ENCODE measurements at places on chromosomes 3 and 15.

DNA sequence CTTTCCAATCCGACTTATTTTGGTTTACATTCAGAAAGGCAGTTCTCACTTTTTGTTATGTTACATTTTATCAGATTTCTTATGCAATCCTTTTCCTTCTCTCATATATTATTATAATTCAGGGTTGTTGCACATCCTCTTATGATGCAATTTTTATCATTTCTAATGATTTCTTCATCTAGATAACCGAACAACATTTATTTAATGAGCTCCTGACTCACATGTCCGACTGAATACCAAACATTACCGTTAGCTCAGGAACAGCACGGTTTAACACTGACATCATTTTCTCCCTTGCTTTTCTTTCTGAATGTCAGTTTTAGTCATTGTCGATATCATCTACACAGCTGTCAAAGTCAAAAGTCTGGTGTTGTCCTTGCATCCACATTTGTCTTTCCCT, 199.2 kb downstream of the BCHE start:
- DNase-seq, result no peak

DNA sequence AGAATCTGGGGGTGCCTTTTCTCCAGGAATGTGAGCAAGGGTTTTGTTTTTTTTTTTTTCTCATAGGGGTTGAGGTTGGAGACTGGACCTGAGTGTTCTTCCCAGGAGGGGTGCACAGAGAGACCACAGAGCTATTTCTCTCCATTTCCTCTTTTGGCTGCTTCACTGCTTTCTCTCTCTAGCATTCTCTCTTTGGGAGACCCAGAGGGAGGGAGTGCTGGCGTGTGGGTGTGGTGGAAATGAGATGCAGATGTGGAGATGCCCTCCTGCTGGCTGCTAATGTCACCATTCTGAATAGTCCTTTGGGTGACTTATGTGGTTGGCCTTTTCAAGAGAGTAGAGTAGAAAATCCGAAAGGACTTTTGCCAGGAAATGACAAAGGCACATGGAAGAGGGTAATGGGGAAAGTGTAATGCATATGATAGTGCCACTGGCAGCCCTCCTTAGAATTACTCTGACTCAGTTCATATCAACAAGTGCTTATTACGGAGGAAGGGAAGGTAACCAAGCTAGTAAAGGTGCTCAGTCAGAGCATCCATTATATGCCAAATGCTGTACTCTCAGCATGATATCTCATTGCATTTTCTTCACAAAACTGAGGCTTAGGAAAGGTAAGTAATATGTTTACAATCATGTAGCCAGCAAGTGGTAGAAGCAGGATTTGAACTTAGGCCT, 1.9 kb downstream of the SYN2 start:
- no peak for DNase-seq

GRCh38 chr3:115789481-115789880, 166.2 kb downstream of the GAP43 start:
- no peak for DNase-seq

DNA sequence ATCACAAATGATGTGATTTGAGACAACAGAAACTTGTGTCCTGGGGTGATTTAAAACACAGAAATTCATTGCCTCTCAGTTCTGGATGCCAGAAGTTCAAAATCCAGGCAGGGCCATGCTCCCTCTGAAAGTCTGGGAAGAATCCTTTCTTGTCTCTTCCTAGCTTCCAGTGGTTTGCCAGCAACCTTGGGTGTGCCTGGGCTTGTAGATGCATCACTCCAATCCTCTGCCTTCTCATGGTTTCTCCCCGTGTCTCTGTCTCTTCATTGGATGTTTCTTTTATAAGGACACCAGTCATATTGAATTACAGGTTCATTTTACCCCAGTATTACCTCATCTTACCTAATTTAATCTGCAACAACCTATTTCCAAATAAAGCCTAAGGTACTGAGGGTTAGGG, 16.7 kb downstream of the ZPLD1 start:
- no peak for DNase-seq

DNA sequence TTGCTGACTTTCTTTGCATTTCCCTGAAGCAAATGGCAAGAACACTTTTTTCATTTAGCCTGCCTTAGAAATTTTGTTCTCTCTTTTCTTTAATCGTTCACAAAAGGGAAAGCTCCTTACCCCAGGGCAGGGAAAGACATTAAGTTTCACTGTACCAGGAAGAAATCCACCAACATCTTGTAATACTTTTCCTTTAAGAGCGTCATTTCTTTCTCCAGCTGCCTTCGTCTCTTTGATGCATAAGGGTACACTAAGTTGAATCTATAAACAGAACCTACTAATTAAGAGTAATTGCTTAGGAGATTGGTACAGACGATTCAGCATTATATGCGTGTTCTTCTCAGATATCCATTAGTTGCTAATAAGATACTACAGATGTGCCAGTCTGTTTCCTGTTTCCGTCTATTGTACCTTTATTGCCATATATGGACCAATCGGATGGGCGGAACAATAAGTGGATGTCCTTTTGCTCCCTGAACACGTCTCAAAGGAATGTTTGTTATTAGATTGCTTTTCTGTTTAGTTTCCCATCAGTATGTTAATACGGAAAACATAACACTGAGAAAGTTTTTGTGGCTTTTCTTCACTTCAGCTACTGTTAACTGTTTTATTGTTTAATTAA, 276.7 kb upstream of the RARB start:
- no peak for DNase-seq

DNA sequence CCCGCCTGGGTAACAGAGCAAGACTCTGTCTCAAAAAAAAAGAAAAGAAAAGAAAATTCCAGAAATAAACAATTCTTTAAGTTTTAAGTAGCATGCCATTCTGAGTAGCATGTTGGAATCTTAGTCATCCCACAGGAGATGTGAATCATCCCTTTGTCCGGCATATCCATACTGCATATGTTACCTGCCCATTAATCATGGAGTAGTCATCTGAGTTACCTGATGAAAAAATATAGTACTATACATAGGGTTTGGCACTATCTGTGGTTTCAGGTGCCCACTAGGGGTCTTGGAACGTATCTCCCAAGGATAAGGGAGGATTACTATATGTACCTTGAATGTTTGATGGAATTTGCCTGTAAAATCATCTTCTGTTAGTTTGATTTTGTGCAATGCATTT, 6.3 kb upstream of the CCR4 start:
- DNase-seq, result no peak
